Left cardiac atrium (tissue), 4 donors: ENCODE measurements at places on chromosomes 12 and 14.

DNA sequence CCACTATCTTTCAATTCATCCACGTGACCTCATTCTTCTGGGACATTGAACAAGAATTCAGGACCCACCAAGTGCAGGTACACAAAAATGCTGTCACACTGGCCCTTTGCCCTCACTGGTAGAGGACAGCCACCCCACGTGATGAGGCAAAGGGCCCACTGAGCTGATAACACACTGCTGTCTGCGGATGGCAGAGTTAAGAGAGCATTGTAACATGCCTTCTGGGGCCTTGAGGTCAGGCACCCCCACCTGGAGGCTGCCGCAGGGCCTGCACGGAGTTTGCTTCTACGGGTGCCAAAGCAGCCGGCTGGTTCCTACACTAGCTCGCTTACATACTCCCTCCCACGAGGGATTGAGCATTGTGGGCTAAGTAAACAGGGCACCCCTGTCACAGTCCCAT lies 101.0 kb downstream of the LRIG3 start:
- DNase-seq, result no peak

GRCh38 chr12:64518396-64518795 lies 66.5 kb downstream of the TBK1 start:
- no peak for DNase-seq

GRCh38 chr14:99073431-99073830 lies 198.6 kb downstream of the BCL11B start:
- DNase-seq, result no peak

DNA sequence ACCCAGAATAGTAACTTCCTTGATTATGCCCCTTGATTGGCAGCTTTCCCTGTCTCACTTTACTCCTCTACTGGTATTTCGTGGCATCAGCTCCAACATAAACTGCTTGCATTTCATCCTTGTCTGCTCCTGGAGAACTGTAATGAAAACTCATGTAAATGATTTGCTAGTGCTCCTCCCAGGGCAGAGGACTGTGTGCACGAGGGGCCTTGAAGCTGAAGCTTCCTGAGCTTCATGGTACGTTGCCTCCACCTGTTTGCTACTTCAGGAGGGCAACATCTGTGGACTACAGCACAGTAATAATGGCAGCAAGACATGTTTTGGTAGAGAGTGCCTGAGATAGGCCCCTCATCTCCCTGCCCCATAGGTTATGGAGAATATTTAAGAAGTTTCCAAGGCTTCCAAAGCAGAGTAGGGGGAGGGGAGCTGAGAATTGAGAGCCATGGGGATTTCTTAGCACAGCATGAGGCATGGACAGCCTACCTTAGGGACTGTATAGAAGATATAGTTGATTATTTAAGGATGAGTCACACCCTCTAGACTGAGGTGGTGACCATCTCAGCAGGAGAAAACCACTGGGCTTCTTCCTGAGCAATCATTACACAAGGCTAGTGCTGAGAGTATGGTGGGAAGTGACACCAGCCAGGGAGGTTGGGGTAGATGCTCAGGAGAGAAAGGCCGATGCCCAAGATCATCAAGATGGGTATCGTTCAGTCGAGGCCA lies 29.5 kb downstream of the CCDC198 start:
- DNase-seq, result no peak

DNA sequence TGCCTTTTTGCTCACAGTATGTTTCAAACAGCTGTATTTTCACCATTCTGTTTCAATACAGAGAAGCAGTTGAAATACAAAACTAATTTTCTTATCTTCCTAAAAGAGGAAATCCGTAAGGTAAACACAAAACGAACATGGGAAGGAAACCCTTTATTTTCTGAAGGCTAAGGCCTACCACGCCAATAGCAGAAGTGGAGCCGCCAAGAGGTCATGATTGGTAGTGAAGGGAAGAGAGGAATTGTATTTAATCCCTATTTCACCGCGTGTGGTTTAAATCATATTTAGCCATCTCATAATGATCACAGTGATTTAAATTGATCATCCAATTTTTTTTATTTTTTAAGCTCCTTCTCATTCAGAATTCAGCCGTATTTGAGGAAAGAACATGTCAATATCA lies 398.2 kb downstream of the PRKD1 start:
- no peak for DNase-seq

- DNase-seq, result no peak
Measured at GRCh38 chr14:67584978-67585377, 15.1 kb downstream of the PIGH start.

GRCh38 chr14:71931492-71932228 lies 569 bp upstream of the RGS6 start:
- DNase-seq, result peak; percentile 34

GRCh38 chr14:68477461-68478085 lies 315.3 kb downstream of the ZFP36L1 start:
- no peak for DNase-seq

GRCh38 chr12:31865023-31865422 lies 94.2 kb upstream of the RESF1 start:
- DNase-seq, result no peak

DNA sequence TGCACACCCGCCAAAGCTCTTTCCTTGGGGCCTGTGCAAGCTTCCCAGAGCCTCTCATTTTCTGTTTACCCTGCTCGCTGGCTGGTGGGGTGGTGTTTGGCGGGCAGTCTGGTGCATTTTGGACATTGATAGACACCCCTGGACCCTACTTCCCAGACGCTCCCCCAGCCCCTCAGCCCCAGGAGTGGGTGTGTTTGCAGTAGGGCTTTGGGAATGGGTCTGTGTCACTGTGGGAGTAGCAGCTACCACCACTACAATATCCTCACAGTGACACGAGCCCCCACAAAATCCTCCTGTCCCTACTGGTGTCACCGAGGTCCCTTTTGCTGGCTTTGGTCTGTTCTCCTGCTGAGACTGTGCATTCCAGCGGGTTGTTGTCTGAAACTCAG lies 371.3 kb downstream of the TMEM121 start:
- DNase-seq, result no peak
